Panc1 (cell line): ENCODE measurements at places on chromosomes 6 and 20. TPM values are rescaled to one million over a fixed set of nuclear protein-coding genes. Genes with fewer than 3 reads are reported as not detected.

Gene TEAD3
- total RNA-seq, result 10.7 TPM

Gene TSBP1
- not detected for total RNA-seq

Gene MRAP2
- total RNA-seq, result 2.5 TPM

Gene C6orf163
- total RNA-seq, result 1.3 TPM

Gene TPBG
- 84.1 TPM for total RNA-seq

GRCh38 chr20:53652859-53653517 lies 59.3 kb upstream of the ZNF217 start:
- no peak for DNase-seq

DNA sequence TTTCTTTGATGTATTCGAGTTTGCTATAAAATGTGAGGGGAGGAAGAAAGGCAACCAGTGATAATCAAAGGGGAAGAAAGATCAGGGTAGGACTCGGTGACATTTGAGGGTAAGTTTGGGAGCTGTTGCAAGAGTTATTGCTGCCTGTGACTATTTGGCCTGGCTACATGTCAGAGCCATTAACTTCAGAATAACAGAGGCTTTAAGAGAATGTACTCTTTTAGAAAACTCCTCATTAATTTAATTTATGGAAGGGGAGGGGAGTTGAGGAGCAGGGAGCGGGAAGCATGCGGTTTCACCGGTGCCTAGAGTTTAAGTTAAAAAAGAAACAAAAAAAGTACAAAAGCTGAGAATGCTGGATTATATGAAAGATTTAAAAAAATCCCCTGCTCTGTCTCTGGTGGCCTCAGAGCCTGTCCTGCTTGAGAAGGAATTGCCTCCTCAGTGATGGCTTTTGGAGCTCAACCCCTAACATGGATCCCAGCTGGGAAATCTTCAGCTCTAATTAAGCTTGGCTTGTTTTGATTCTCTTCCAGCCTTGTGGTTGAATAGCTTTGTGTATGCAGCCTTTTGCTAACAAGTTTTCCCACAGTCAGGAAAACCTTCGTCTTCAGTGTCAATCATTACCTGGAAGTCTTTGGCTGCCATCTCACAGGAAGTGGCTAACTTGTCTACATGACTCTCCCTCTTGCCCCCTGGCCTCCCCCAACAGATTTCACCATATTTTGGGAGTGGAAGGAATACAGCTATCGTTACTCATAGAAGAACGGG lies 238.2 kb downstream of the SOX4 start:
- DNase-seq, result no peak

DNA sequence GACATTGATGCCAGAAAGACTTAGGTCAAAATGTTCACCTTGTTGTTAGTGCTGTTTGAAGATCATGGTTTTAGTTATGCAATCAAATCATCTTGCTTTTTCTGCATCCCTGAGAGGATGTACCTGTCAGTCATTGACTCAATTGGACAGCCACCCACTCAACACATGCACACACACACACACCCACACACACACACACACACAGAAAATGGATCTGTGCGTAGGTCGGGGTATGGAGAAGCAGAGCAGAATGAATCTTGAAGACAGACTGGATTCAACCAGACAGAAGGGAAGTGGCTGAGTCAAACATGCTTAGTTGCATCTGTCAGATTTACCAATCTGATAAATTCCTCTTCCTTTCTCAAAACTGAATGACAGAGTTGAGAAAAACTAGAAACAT lies 19.1 kb upstream of the ZSCAN23 start:
- DNase-seq, result no peak

GRCh38 chr6:148628251-148628650 lies 118.6 kb upstream of the UST start:
- DNase-seq, result no peak

GRCh38 chr6:161139766-161140553 lies 133.9 kb downstream of the AGPAT4 start:
- no peak for DNase-seq

DNA sequence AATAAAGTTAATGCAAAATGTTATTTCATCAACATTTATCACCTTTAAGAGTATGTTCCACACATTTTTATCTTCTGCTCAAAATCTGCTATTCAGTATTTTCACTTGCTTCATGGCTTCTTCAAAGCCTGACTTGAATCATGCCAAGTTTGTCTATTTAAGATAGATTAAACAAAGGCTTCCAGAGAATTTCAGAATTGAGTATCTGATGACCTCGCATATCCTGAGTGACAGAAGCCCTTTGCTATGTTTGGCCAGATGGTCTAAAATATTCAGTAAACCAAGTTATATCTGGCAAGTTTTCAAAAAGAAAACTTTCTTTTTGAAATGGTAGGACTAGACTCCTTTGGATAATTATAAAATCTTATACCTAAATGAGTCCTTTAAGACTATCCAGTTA lies 348.9 kb upstream of the KCNQ5 start:
- no peak for DNase-seq

- DNase-seq, result no peak
These were observed 20.6 kb upstream of the ARHGAP18 start for GRCh38 chr6:129730477-129731165.

GRCh38 chr6:21611485-21611884 lies 17.9 kb downstream of the SOX4 start:
- DNase-seq, result no peak
